GM12891 (cell line): ENCODE measurements at places on chromosomes 3 and 15.
A peak's percentile ranks its signal among the peaks of the same experiment; 100 is the strongest.

DNA sequence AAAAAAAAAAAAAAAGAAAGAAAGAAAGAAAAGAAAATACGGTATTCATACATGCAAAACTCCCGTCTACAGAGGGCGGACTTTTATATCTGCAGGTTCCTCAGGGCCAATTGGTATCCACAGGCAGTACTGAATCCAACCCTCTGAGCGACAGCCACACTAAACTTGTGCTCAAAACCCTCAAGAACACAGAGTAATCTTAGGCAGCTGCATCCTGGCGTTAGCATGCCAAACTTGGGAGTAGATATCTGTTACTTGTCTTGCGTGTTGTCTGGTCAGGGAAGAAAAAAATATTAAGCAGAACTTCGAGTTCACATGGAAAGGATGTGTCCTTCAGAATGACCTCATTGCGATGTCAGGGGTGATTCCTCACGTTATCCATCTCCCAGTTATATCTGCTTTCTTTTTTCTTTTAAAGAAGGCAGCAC is 12.8 kb downstream of the SNAP23 start:
- DNase-seq: no peak

- no peak for DNase-seq
Measured at GRCh38 chr15:83709241-83709640, 55.3 kb downstream of the ADAMTSL3 start.

GRCh38 chr3:190616637-190617036 is 102.8 kb downstream of the IL1RAP start:
- no peak for DNase-seq

GRCh38 chr3:157590273-157590672 is 87.1 kb upstream of the VEPH1 start:
- no peak for DNase-seq

- DNase-seq: no peak
Measured at GRCh38 chr3:183464480-183464879, 36.1 kb upstream of the MCF2L2 start.

GRCh38 chr3:52238193-52238760 is 681 bp downstream of the TWF2 start:
- DNase-seq: no peak

DNA sequence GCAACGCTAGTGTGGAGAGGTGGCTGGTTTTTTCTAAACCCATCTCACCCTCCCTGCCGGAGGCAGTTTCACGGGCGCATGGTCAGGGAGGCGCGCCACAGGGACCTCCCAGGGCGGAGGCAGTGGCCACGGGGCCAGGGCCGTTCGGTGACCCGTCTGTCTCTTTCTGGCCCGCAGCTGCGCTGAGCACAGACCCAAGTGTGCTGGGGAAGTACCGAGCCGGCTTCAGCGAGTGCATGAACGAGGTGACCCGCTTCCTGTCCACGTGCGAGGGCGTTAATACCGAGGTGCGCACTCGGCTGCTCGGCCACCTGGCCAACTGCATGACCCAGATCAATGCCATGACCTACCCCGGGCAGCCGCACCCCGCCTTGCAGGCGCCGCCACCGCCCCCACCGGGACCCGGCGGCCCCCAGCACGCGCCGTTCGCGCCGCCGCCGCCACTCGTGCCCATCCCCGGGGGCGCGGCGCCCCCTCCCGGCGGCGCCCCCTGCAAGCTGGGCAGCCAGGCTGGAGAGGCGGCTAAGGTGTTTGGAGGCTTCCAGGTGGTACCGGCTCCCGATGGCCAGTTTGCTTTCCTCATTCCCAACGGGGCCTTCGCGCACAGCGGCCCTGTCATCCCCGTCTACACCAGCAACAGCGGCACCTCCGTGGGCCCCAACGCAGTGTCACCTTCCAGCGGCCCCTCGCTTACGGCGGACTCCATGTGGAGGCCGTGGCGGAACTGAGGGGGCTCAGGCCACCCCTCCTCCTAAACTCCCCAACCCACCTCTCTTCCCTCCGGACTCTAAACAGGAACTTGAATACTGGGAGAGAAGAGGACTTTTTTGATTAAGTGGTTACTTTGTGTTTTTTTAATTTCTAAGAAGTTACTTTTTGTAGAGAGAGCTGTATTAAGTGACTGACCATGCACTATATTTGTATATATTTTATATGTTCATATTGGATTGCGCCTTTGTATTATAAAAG is 1.8 kb downstream of the HES1 start:
- no peak for DNase-seq

GRCh38 chr3:172601066-172601832 is 78.0 kb upstream of the TNFSF10 start:
- no peak for DNase-seq

DNA sequence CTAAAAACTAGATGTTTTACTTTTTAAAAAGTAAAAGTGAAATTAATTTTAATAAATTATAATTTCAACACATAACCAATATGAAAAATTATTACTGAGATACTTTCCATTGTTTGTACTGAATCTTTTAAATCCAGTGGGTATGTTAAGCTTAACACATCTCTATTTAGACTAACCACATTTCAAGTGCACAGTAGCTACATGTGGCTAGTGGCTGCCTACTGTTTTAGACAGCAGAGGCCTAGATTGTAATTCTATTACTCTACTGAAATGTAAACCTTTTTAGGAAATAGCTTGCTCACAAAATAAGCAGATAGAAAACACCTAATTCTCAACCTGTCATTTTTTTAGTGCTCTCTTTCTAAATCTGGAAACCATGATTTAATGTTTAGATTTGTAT is 4.9 kb downstream of the TCAIM start:
- no peak for DNase-seq

DNA sequence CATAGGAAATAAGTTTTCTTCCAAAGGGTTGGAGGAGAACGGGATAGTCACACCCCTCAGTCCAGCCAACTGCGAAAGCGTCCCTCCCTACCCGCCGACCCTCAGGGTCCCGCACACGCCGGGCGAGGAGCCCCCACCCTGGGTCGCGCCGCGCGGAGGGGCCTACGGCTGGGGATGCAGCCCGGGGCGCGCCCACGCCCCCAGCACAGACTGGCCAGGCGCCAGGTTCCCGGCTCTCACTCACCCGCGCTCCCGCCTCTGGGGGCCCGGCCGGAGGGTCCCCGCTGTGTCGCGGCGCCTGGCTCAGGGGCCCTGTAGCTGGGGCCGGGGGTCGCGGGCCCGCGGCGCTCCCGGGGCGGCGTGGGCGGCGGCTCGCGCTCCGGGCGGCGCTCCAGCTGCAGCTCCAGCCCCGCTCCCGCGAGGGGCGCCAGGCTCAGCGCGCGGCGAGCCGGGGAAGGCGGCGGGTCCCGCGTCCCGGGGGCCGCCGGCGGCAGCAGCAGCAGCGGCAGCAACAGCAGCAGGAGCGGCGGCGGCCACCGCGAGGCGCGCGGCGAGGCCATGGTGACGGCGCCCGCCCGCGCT is 375 bp downstream of the HEG1 start:
- DNase-seq: peak; percentile 48

DNA sequence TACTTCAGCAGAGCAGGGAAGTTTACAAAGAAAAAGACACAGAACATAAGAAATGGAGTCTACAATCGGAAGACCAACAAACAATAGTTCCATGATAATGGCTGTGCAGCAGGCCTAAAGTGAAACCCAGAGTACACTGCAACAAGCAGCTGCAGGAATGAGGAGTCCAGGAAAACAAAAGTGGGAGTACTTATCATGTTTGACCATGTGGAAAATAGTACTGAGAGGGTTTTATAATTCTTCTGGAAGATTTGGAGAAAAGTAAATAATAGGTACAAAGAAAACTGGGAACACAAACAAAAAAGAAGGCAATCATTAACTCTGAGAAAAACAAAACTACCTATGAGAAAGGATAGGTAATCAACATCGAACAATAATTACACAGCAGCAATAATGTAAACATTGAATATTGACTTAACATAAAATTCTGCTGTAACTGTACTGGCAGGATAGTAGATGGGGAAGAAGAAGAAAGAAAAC is 87.5 kb downstream of the NEK10 start:
- DNase-seq: no peak

DNA sequence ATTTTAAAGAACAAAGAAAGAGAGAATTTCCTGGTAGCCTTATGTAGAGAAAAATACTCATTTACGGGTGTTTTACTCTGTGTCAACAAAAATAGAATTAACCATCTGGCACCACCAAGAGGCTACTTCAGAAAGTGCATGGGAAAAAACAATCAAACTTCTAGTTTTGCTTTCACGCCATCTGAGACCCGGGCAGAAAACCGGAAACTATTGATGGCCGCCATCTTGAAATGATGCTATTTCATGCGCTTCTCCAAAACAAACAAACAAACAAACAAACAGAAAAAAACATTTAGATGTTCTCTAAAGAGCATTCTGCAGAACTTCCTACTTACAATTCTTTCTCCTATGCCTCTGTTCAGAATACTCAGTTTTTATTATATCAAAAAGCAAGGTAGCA is 49.4 kb upstream of the SYNPR start:
- DNase-seq: no peak

DNA sequence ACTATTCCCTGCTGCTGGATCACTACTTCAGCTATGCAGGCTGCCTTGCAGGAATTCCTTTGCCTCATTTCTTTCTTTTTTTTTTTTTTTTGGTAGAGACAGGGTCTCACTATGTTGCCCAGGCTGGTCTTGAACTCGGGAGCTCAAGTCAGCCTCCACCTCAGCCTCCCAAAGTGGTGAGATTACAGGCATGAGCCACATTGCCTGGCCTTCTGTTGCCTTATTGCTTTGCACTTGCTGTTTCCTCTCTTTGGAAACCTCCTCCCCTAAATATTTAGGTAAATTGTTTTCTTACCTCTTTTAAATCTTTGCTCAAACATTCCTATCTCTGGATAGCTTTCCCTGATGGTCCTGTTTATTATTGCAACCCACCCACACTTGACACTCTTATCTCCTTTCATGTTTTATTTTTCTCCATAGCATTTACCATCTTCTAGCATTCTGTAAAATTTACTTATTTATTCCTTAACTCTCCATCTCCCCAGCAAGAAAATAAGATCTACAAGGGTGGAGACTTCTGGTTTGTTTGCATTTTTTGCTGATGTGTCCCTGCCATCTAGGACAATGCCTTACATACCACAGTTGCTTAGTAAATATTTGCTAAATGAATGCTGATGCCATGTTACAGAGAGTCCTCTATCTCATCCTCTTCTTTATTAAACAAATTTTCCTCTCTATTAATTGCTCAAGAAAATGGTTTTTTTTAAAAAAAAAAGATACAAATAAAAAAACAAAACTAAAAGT is 134.8 kb downstream of the P2RY1 start:
- DNase-seq: no peak
